ENCODE measurements at places on chromosomes 7 and 10.

DNA sequence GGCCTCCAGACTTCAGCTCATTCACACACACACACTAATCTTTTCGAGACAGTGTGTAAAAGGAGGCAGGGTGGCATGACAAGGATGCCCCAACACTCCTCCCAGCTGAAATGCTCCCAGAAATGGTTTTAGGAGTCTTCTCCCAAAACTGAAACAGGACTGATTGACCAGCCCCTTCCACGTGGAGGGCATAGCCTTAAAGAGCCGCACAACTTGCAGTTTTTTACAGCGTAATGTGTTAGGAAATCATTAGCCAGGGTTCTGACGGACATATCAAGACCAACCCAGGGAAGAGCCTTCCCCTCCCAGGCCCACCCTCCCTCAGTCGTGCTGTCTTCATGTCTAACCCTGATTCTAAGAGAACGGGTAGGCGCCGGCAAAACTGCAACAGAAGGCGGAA, 224.6 kb downstream of the TNS3 start:
- no peak for DNase-seq

DNA sequence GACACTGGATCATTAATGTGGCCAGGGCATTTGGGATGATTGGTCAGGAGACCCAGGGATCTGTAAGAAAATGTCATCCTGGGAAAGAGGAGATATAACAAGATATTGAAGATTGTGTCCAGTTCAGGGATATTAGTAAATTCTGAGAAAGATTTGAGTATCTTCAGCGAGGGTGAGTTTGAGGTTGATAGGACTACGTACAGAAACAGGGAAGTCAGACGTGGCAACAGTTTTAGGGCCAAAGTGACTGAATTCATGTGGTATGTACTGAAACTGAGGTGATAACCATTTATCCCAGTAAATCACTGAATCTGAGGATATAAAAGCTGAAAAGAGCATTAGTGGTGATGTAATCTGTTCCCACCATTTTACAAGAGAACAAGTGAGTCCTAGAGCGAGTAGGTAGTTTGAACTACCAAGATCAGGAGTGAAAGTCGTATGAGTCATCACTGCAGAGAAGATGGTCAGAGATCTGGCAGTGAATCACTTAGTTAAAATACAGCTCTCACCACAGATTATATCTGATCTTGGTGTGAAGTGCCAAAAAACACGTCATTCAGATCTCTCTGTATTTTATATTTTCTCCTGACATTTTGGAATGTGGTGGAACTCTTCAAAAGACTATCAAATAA, 220.5 kb downstream of the CDK14 start:
- DNase-seq: no peak

GRCh38 chr10:32964270-32964669, 6.2 kb upstream of the ITGB1 start:
- DNase-seq: no peak

DNA sequence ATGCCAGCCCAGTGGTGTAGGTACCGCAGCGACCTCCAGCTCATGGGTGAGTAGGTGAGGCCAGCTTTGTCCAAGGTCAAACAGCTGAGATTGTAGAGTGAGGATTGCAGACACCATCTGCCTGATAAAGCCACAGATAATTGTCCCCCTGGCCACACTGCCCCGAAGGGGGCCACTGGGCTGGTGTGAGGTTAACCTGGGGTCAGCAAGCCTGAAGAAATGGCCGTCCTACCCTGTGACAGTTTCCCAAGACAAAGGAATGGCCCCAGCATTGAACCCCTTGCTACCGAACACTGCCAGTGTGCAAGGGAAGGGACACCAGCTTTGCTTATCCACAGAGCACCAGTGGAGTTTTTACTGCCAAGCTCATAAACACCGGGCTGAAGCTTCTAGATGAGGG, 23.0 kb downstream of the ECHDC3 start:
- DNase-seq: no peak

DNA sequence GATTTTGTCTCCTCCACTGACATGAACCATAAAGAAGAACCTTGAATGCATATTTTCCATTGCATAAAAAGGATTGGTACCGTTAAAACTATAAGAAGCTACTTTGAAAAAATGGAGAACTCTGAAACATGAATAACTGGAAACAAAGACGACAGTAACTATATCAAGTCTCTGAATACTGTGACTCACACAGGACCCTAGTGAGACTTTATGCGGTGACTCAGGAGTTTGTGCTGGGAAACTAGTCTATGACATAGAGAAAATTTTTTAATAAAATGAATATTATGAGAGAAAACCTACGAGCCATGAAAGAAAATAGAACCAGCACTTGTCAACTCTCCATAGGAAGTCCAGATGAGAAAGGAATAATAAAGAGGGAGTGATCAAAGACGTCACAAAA, 339.9 kb upstream of the ADARB2 start:
- no peak for DNase-seq

GRCh38 chr7:118753479-118753878, 529.0 kb downstream of the ANKRD7 start:
- DNase-seq: no peak

GRCh38 chr10:76456197-76456596, 1024.8 kb downstream of the LRMDA start:
- no peak for DNase-seq

GRCh38 chr7:77765481-77765880, 32.8 kb downstream of the TMEM60 start:
- no peak for DNase-seq

DNA sequence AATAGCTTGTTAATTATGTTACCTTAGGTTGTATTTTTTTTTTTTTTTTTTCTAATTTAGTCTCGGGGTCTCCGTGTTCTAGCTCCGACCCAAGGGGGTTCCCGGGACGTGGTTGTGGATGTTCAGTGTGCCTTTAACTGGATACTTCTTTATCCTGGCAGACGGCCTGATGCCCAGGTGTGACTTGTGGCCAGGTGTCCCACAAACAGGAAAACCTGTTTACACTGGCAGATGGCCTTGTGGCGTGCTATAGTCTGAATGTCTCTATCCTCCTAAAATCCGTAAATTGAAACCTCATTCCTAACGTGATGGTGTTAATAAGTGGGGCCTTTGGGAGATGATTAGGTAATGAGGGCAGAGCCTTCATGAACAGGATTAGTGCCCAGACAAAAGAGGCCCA, 546.4 kb upstream of the C7orf33 start:
- no peak for DNase-seq

DNA sequence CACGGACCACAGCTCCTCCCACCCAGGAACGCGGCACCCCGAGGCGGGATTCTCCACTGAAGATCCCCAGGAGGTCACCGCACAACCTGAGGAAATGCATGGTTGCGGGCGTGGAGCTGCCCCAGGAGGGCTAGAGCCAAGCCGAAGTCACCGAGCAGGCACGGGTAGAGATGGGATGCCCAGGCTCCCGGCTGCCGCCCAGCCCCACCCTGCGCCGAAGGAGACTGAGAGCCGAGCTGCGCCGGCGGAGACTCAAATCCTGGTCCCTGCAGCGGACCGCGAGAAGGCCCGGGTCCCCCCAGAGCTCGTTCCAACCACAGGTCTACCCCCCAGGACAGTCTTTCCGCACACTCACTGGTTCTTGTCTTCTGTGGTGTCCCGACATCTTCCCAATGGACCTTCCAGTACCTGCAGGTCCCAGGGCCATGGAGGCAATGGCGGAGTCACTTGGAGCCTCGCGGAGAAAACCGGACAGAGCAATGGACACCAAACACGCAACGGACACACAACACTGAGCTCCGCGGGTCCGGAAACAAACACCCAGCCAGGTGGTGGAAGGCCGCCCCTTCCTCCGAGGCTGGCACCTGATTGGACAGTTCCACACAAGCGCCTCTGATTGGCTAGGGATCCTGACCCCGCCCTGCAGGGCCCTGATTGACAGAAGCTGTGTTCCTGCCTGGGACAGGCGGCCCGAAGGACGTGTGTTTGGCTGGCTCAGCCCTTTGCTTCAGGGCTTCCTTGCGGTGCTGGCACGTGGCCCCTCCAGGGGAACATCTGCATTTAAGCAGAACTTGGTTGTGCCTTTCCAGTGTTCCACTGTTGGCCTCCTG, 331.9 kb upstream of the NUPR2 start:
- DNase-seq: no peak

DNA sequence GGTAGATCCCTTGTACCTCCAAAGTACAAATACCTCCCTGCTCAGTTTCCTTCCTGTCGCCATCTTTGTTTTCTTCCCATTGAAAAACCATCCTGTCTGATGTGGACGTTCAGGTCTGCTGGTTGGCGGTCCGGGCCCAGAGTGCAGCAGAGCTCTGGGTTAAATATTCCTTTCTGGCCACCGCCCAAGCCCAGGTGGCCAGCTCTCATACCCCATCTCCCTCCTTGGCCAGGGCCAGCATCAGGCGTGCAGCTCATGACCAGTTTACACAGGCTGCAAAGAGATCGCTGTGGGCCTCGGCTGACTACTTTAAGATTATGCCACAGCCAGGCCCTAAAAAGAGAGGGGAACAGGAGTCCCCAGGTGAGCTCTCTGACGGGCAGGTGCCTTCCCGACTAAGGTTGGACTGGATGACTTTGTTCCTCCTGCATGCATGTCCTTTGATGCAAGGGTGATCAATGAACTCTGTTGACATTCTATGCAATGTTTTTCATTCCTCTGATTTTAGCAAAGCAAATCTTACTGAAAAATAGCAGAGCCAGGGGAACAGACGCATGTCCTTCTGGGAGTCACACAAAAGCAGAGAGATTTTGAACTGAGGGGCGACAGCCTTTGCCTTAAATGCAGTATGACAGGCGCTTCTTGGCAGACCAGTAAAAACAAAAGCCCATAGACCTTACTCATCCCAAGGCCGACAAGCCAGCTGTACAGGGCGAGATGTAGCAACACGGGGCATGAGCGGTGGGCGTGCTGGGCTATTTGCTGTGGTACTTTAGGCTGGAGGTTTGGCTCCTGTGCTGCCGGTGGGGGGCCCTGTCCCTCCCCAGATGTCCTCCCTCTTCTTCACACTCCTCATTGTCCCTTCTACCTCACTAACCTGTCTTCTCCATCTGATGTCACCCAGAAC, 33.3 kb upstream of the SH2B2 start:
- no peak for DNase-seq

GRCh38 chr7:90961037-90961725, 303.1 kb upstream of the FZD1 start:
- no peak for DNase-seq

DNA sequence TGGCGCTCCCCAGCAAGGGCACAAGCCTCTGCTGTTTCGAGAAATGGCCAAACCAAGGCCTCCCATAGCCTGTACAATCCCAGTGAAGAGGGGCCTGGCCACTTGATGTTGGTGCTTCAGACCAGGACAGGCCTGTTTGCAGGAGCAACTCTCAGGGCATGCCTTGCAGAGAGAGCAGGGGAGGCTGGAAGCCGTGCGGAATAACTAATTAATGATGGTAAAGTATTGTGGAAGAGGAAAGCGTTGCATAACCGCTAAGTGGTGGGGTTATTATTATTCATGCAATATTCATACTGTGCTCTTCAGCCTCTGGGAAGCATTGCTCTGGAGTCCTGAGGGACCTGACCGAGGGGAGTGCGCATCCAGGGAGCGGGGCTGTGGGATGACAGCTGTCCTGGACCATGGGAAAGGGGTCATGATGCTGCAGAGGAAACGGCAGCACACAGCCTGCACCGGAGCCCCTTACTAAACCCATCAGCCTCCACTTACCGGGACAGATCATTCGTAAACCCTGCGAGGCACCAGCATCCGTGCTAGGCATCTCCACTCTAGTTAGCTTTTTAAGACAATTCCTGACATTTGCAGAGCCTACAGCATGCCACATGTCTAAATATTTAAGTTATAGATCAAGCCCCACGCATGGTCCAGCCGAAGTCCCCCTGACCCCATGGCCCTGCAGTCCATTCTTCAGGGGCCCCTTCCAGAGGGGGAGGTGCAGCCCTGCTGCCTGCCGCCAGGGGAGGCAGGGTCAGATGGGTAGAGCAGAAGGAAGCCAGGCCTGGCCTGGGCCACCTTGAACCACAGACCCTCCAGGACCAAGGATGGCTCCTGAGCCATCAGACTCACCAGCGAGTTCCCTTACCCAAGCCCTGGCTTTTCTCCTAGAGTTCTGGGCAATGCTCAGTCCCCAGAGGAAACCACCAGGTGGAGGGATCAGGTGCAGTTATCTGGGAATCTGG, 11.6 kb downstream of the TMEM273 start:
- no peak for DNase-seq

DNA sequence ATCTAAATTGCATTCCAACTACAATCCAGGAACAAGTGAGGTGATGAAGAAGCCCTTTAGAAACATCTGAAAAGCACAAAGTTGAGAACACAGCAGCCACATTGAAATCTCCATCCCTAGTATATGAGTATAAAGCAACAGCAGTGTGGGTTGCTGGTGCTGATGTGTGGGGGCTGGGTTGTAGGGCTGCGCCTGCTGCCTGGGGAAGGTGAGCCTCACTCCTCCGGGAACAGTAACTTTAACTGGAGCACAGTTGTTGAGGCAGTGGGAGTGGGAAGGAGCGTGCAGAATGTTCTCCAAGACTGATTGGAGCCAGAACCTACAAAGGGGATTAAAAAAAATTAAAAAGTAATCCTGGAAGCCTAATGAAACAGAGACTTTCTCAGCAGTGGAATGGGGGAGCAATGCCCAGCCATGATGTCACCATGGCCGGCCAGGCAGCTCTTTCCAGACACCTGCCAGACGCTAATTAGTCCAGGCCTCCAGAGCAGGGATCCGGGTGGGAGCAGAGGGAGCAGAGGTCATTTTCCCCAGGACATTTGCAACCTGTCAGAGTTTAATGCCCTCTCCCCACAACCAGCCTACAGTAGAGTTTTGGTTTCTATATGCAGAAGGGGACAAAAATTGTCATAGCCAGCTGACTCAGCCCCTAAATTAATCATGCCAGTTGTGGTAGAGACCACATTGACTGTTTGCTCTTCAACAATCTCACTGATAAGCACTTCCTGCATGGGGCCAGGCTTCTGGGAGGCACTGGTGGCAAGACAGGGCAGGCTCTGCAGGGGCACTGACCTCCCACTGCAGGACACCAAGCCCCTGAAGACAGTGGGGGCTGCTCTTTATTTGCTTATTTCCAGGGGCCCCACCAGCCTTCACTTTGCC, 133.0 kb upstream of the ZNF32 start:
- peak; percentile 11 for DNase-seq

- DNase-seq: no peak
Observed at GRCh38 chr10:73887294-73888039, 13.1 kb upstream of the CAMK2G start.

DNA sequence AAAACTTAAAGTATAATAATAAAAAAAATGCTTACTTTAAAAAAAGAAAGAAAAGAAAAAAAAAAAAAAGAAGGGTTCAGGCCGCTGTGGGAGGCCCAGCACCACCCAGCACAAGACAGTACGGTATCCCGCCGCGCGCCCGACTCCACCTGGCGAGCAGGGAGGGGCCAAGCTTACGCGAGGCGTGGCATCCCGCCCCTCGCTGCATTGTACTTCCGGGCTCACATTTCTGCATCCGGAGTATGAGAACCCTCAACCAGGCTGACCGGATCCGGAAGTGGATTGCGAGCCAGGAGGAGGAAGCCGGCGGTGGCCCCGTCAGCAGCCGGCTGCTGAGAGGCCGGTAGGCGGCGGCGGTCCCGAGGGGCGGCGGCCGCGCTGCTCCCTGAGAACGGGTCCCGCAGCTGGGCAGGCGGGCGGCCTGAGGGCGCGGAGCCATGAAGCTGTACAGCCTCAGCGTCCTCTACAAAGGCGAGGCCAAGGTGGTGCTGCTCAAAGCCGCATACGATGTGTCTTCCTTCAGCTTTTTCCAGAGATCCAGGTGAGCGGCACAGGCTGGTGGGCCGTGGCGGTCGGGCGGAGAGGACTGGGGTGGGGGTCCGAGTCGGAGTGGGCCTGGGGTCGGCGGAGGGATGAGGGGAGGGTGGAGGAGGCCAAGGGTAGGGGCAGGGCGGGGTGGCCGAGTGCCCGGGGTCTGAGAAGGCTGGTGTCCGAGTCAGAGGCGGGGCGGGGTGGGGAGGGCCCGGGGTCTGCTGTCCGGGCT, at the start of gene YKT6:
TSS of gene YKT6 (plus strand) at position 280 of the 763 bp plus-strand sequence. CDS start at position 438, 158 bp downstream.
- DNase-seq: peak; percentile 93
